OCI-LY7 (cell line): ENCODE measurements at places on chromosomes 4 and X.

GRCh38 chr4:169530048-169530447 is 82.3 kb downstream of the NEK1 start:
- no peak for DNase-seq

- no peak for DNase-seq
Measured at GRCh38 chr4:181662383-181662782, 580.8 kb upstream of the TENM3 start.

- peak; percentile 96 for DNase-seq
Measured at GRCh38 chrX:1468250-1468772, 15.6 kb upstream of the ASMTL start.

GRCh38 chr4:15776871-15777648 is 1.1 kb upstream of the CD38 start:
- DNase-seq: peak; percentile 94

DNA sequence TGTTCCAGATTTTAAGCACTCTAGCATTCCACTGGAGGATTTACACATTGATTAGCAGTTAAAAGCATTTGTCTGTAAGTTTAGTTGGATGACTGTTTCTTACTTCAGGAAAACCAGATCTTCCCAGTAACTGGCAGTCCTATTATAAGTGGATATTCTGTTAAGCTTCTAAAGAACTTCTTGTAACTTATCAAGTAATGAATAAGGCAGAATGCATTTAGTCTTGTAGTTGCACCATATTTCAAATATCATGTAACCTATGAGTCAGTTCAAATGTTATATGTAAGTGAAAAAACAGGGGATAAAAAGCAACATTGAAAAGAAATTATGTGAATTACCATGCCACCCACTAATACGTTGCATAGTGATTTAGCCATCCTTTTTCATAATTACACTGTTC is 30.2 kb upstream of the TENM3 start:
- no peak for DNase-seq

GRCh38 chrX:119552508-119552907 is 12.7 kb downstream of the STEEP1 start:
- DNase-seq: no peak

DNA sequence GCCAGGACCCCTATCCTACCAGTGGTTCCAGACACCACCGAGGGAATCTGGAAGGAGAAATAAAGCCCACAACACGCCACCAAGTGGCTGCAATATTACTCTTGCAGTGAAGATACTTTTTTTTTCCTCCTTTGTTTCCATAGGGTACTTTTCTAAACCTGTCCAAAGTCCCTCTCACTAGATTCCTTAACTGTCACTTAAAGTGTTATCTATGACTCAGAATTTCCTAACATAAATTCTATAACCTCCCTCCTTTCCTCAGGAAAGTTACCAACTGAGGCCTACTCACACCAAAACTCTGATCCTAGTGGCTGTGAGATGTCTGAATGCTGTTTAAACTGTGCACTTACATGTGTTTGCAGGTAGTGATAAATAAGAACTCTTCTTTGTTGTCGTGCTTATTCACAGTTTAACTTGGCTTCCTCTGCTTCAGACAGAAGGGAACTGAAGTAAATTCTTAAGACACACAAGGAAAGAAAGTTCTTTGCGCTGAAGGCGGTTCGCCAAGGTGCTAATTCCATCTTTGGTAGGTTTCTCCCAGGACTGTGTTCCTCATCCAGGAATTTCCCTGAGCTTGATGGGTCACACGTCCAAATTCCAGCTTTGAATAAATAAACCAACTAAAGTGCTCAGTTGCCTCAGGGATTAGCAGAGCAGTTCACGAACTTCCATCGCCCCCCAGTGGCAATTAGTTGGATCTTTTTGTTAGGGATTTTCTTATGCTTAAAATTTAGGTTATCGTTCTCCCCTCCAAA is 10.7 kb upstream of the HCCS start:
- no peak for DNase-seq

GRCh38 chrX:23779025-23779424 is 3.9 kb upstream of the SAT1 start:
- DNase-seq: peak; percentile 3

DNA sequence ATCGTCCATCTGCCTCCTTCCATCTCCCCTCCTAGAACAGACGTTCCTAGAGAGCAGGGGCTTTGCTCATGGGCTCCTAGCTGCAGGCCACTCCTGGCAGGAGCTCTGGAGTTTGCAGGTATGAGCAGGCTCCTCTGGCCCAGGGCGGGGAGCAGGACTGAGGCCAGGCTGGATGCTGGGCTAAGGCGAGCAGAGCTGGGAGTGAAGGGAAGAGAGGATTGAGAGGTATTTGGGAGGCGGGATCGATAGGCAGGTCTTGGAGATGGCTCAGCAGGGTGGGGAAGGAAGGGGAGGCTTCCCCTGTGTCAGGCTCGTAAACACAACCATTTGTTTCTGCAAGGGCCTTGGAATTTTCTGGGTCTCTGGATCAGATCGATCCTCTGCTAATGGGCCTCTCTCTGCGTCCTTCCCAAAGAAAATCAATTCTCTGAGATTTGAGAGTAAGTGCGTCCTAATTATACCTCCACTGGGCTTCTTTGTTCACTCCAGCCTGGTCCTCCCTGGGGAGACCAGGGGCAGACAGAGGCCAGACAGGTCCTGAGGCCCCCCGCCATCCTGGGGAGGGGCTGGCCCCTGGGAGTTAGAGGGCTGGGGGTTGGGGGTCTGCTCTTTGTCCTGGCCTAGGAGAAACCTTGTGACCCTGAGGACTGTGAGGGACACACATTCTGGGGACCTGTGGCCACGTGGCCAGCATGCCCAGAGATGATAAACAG is 94.8 kb upstream of the PSAPL1 start:
- DNase-seq: no peak

GRCh38 chr4:85548116-85548515 is 73.2 kb downstream of the ARHGAP24 start:
- DNase-seq: peak; percentile 10

- DNase-seq: no peak
Measured at GRCh38 chr4:94523033-94523580, 71.4 kb downstream of the PDLIM5 start.

- DNase-seq: no peak
Measured at GRCh38 chr4:4868758-4869723, 9.6 kb downstream of the MSX1 start.

DNA sequence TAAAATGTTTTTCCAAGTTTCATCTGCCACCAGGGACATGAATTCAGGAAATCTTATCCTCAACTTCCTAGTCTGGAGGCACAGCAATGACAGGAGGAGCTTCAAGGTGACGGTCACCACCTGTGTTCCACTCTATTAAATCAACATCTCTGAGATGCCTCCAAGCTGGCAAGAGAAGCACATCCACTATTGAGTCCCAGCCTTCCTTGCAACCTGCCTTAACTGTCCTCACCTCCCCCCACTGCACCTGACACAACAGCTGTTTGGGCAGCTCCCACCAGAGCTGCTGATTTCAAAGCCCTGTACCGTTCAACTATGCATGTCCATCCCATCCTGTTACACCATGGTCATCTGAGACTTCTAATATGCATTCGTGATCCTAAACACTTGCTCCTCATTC is 123.4 kb downstream of the COL25A1 start:
- DNase-seq: no peak

GRCh38 chrX:122500556-122500955 is 683.5 kb upstream of the GRIA3 start:
- no peak for DNase-seq

- no peak for DNase-seq
Measured at GRCh38 chr4:144304025-144304424, 163.5 kb upstream of the GYPA start.

GRCh38 chr4:113979148-113979904 is at the start of gene ARSJ:
Gene ARSJ, minus strand, starts transcription at chr4:113979647. Its CDS starts 813 bp downstream, at chr4:113978834.
- no peak for DNase-seq

DNA sequence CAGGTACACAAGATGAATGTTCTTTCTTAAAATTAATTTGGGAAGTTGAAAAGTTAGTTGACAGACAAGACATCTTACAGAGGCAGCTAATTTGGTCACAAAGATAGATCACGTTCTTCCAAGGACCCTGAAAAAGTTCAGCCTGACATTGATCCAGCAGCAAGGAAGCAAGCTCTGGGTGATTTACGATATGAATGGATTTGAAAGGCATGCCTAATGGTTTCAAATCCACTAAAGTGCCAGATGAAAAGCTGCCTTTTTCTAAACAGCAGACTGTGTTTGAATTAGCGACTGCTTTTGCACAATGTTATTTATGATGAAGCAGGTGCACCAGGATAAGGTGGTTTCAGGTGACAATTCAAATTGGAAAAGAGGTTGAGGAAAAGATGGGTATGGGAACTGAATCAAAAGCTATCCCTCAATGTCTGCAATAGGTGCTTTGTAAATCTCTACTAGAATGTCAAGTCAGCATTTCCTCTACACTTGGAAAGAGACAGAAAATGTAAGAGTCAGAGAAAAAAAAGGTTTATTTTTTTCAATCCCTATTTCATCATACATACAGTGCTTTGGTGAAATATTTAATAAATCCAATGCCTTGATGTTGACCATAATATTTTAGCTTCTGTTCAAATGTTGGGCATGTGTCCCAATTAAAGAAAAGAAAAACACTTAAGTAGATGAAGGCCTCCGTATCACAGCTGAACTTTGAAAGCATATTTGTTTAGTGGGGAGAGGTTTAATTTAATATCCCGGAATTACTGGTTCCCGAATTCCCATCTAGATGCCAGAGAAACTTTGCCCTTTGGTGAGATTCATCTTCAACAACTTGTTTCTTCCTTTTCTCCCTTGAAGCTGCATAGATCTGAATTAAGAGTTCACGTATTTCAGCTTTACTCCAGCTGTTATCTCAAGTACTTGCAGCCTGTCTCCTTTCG is 6.0 kb downstream of the RASGEF1B start:
- DNase-seq: no peak

GRCh38 chr4:185657699-185658098 is 122.4 kb upstream of the PDLIM3 start:
- no peak for DNase-seq

- DNase-seq: no peak
Measured at GRCh38 chr4:151325111-151325948, at the start of gene SH3D19. Gene SH3D19, minus strand, starts transcription at chr4:151325605. Its CDS starts 253 bp downstream, at chr4:151325352.

GRCh38 chr4:48380583-48381167 is 39.3 kb downstream of the SLAIN2 start:
- no peak for DNase-seq
